Fibroblast of the aortic adventitia (primary cell): ENCODE measurements at places on chromosomes 7 and 10. TPM values are rescaled to one million over a fixed set of nuclear protein-coding genes. Genes with fewer than 3 reads are reported as not detected.

GRCh38 chr10:6476989-6477388 is 103.1 kb downstream of the PRKCQ start:
- DNase-seq = no peak

DNA2 gene
- total RNA-seq = 10.0 and 15.2 TPM in 2 replicates

- peak; percentile 75 for DNase-seq
These were observed 3.2 kb upstream of the IGFBP3 start for GRCh38 chr7:45924283-45924682.

- peak; percentile 7 for DNase-seq
These were observed 37.2 kb downstream of the ERLIN1 start for GRCh38 chr10:100148353-100149211.

DNA sequence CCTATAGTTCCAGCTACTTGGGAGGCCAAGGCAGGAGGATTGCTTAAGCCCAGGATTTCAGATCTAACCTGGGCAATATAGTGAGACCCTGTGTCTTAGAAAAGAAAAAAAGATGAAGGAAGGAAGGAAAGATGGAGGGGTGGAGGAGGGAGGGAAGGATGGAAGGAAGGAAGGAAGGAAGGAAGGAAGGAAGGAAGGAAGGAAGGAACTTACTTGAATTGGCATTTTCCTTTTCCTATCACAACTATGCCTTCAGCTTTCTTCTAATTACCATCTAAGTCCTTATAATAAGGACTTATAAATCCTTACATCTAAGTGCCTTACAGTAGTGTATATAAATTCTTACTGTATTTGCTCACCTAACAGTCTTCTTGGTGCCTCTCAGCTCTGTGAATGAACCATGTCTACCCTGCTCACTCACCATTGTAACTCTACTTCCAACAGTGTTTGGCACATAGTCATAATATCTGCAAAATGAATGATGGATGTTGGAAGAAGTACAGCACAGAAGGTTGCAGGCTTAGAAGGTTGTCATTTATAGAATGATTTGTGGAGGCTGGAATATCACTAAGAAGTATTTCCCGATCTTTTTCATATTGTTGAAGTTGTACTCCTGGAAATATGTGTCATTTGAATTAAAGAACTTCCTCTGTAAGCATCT is 125.5 kb downstream of the KIAA1217 start:
- DNase-seq = no peak
